ENCODE measurements at places on chromosomes 7 and 10.

- DNase-seq: no peak
Measured at GRCh38 chr10:42952931-42953683, 123.8 kb upstream of the RET start.

- DNase-seq: no peak
Measured at GRCh38 chr10:132427939-132428367, 31.0 kb downstream of the PWWP2B start.

DNA sequence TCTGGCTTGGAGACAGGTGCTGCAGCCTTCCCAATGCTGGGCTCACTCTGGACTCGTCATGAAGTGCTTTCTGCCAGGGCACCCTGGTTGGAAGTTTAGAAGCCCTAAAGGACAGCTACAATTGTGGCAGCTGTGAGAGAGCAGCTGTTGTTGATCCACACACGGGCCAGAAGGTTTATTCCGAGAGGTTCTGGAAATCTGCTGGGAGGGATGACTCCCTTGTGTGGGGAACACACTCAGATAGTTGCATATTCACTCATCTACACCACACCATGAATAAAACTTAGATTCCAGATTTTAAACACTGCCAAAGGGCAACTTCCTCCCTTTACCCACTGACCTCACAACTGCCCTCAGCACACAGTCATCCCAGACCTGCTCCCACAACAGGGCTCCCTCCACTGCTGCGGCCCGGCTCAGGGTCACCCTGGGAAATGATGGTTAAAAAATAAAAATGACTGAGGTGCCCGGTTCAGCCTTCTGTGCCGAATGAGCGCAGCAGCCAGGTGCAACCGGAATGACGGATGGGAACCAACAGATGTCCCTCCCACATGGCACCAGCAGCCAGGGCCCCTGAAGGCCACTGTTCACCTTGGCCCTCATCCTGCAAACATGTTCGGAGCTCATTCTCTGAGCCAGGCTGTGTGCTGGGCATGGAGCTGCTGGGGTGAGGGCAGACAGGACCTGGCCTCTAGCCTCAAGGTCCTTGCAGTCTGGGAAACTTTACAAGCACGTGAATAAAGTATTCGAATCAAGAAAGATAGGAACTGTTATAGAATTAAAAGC is 40.2 kb downstream of the ASB13 start:
- DNase-seq: peak; percentile 30

DNA sequence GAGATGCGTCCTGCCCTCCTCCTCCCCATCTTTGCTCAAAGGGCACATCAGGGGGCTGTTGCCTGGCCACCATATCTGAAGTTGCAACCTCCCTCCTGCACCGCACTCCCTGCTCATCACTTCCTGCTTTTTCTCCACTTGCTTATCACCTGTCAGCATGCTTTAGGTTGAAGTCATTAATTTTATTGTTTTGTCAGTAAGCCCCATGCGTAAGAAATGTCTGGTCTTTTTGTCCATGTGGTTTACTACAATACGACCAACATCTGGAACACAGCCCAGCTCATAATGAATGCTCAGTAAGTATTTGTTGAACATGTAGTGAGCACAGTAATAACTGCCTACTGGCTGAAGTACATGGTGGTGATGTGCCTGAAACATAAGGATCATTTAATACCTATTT is 71.6 kb upstream of the GJD4 start:
- DNase-seq: no peak

DNA sequence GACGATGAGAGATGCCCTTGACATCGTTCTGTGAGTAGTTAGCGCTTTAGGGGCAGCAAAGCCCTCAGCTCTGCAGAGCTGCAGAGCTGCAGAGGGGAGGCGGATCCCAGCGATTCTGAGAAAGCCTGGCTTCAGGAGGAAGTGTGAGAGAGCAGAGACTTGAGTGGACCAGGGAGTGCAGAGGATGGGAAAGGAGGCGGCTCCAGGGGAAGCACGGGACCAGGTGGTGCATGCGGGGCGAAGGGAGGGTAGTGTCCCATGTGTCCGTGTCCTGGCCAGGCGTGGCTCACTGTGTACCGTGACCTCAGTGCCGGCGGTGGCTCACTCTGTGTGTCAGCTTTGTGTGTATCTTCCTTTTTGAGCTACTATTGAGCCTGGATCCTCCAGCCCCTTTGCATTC is 250.8 kb upstream of the PITRM1 start:
- no peak for DNase-seq

- DNase-seq: peak; percentile 99
Measured at GRCh38 chr10:91613411-91614187, 19.3 kb downstream of the PPP1R3C start.

DNA sequence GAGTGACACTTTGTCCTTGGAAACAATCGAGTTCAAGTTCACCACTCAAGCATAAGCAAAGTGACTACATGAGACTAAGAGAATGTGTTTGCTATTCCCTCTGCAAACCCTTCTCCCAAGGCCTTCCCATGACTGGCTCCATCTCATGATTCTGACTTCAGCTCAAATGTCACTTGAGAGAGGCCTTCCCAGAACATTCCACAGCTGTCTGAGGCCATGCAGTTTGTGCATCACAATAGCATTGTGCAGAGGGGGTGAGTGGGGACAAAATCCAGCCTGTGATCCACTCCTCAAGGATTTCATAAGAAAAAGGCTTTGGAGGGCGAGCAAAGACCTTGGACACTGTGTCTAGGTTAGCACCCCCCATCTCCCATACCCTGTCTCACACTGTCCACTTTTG is 6.9 kb upstream of the LRMDA start:
- DNase-seq: no peak

DNA sequence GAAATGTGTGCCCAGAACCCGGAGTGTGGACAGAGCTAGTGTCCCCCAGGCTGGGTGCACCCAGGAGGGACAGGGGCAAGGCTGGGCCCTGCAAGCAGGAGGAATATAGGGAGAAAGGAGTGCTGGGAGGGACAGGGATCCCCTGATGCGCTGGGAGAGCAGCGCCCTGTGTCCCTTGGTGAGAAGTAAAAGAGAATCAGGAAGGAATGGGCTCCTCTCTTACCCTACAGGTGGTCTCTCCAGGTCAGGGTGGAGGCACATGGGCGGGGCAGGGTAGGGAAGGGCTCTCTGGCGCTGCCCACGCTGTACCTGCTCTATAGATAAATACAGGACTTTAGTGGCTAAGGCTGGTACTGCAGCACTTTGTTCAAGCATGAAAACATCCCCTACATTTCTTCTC is 753.8 kb downstream of the GRID1 start:
- DNase-seq: no peak

GRCh38 chr10:74888962-74889661 is 62.7 kb downstream of the KAT6B start:
- peak; percentile 22 for DNase-seq

DNA sequence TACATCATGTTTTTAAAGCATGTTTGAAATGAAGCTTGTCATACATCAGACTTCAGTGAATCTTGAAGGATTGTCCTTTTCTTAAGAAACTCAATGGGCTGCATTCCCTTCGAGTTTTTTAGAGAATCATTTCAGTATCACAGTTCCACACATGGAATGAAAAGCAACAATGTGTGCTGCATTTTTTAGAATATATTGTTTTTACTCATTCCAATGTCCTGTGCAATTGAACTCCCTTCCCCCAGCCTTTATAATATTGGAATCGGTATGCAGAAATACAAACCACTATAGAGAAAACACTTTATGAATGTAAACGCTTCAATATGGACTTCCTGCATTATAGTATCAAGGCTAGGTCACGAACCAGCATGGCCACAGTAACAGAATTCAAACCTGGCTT is 634.4 kb downstream of the GATA3 start:
- no peak for DNase-seq

All from EH (cell line).